PC-9 (cell line): ENCODE measurements at places on chromosomes 2 and 18. TPM values are rescaled to one million over a fixed set of nuclear protein-coding genes. Genes with fewer than 3 reads are reported as not detected.

DNA sequence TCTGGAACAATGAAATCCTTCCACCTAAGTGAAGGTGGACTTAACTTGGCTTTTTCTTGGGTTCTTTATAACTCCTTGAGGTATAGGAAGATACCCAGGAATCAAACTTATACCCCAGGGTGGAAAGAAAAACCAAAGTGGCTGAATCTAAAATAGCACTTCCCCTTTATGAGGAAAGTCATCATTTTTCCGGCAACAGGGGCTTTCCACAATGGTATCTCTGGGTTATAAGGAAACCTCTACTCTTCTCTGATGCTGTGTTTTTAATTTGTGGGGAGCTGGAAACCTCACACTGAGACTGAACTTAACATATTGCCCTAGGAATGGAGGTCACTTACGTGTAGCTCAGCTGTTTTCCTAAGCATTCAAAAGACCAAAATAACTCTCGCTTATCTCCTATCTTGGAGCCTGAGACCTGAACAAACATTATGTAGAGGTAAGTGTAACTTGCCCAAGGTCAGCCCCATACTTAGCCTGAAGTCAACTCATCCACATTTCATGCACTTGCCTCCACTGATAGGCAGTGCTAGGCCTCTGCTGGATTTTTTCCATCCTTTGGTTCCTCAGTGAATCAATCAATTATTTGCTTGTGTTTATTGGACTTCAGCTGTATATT, 117.9 kb downstream of the SETBP1 start:
- H3K27me3 ChIP-seq, result no peaks in the 10 kb centered on the region
- H3K4me1 ChIP-seq, result no peaks in the 10 kb centered on the region
- H3K4me3 ChIP-seq, result no peak overlapping the region

Gene STARD6
- total RNA-seq, result not detected in 2 replicates

Gene KLHL29
- total RNA-seq, result 3.1 and 3.4 TPM in 2 replicates

Gene CAMKMT
- 11.7 and 17.9 TPM in 2 replicates for total RNA-seq

- no peaks in the 10 kb centered on the region for H3K4me1 ChIP-seq
- no peaks in the 10 kb centered on the region for H3K27me3 ChIP-seq
- H3K36me3 ChIP-seq, result peaks cover 4% of the 10 kb centered on the region; the same call in 1 of the 2 replicates
- DNase-seq, result no peak
Observed at GRCh38 chr2:159168707-159169106, 117.8 kb downstream of the WDSUB1 start.
